ENCODE measurements at places on chromosomes 11 and 22.

GRCh38 chr11:114607753-114608459 lies 12.3 kb upstream of the NXPE4 start:
- no peak for DNase-seq

GRCh38 chr11:936199-936598 lies 10.5 kb downstream of the AP2A2 start:
- DNase-seq: no peak

DNA sequence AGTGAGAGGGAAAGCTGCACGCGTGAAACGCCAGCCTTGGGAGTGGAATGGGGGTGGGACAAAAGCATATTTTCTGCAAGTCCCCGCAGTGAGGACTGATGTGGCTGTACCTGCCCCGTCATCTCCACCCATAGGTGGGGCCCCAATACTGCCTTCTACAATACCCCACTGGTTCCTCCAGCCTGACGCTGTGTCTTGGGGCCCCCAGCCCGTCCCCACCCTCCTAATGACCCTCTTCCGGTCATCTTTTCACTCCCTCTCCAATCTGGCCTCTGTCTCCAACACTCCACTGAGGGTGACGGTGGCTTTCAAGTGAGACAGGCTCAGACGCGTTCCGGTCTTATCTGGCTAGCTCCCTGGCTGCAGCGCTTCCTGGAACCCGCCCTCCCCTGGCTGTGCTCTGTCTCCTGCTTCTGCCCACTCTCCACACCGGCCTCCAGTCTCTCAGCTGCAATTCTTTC lies 104.2 kb downstream of the MICAL3 start:
- DNase-seq: peak; percentile 47

- no peak for DNase-seq
Observed at GRCh38 chr11:123535401-123535800, 105.3 kb downstream of the GRAMD1B start.

DNA sequence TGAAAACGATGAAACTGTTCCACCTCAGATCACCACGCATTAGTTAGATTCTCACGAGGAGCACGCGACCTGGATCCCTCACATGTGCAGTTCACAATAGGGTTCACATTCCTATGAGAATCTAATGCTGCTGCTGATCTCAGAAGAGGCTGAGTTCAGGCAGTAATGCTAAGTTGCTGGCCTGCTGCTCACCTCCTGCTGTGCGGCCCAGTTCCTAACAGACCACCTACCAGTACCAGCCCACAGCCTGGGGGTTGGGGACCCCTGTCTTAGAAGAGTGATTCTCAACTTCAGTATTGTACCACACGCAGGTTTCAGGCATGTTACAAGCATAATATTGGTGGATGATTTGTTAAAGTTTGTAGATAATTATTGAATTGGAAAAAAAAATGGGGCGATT lies 182.7 kb downstream of the BLID start:
- DNase-seq: peak; percentile 13

DNA sequence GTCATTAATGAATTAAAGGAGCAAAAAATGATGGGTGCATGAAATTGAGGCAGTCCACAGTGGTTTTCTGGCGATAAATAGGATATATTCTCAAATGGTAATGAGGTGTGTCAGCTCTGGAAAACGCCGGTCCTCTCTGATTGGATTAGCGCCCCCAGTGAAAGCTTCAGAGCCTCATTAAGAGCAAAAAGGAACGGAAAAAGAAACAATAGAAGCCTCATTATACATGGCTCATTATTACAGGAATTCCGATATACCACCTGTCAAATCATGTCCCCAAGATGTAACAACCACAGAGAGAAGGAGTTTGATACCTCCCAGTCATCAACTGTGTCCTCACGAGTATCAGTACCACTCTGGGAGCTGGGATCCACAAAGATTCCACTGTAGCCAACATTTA lies 175.7 kb upstream of the PITPNB start:
- DNase-seq: no peak

- DNase-seq: no peak
Observed at GRCh38 chr11:33682446-33682845, 18.2 kb downstream of the C11orf91 start.

- no peak for DNase-seq
Observed at GRCh38 chr11:108558222-108558621, 35.3 kb downstream of the EXPH5 start.

DNA sequence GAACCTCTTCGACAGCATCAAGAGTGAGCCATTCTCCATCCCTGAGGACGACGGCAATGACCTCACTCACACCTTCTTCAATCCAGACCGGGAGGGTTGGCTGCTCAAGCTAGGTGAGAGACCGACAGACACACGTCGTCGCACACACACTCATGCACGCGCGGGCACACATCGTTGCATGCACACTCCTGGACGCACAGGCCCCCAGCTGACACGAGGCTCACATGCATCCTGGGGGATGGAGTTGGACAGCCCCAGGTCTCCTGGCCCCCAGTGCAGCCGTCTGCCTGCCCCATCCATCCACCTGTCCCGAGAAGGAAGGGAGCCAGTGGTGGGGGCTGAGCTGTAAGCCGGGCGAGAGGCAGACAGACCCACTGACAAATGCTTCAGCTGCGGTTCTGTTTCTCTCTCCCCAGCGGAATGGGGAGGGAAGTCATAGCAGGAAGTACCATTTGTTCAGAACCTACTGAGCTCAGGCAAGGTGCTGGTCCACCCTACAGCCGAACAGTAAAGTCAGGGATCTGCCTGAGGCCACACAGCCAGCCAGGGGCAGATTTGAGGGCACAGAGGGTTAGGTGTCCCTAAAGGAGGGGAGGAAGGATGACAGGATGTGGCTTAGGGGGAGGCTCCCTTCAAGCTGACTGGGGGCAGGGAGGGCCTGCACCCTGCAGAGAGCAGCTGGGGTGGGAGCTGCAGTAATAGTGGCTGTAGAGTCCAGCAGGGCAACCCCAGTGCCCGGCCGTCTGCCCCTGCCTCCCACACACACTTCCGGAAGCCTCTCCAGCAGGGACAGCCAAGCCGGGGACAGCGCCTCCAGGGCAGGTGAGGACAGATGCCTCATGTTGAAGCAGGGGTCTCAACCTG lies 27.1 kb downstream of the CYTH4 start:
- DNase-seq: no peak

GRCh38 chr11:12888525-12889158 lies 120.5 kb upstream of the RASSF10 start:
- DNase-seq: peak; percentile 85

GRCh38 chr11:77042111-77042726 lies 8.0 kb downstream of the B3GNT6 start:
- no peak for DNase-seq

GRCh38 chr11:57896361-57897145 lies 127.1 kb upstream of the OR9Q1 start:
- DNase-seq: no peak

DNA sequence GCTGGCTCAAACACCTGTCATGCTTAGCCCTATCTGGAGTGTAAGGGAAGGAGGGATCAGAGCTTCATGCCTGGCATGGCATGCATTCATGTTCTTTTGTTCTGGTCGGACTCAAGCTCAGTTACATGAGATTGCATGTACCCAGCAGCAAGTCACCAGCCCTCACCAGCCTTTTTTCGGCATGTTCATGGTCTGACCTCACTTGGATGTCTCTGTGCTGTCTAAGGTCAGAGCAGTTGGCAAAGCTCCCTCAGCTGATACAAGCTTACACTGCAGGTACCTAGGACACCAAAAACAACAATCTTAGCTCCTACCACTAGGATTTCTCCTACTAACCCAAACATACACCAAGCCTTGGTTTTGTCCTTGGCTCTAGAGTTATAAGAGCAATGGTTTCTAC lies 152.6 kb downstream of the BARX2 start:
- DNase-seq: no peak

DNA sequence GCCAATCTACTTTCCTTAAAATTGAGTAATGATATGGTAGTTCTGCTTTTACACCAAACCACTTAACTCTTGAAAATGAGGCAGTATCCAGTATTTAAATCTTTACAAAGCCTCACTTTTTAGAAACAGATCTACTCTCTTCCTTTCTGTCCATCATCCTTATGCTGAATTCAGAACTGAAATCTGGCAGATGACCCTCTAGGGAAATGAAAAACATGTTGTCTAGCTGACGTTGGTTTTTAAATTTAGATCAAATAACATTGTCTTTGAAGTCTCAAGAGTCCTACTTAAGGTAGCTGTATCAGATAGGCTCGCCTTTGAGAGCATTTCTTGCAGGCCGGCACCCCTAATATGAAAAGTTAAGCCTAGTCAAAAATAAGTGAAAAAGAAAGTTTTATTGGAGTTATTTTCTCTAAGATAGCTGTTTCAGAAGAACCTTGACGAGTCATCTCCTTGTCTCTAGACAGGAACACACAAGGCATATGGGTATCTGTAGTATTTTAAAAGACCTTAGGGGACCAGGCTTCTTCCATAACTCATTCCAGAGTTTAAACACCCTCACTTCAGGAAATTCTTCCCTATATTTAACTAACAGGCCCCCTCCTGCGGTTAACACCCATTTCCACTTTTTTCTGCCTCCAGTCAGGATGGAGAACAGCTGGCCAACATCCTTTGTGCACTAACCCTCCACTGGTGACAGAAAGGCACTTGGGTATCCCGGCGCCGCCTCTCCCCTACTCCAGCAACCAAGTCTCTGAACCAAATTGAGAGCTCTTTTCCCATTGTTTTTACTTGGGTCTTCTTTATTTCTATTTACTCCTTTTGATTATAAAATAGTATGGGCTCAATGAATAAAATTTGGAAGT lies 81.2 kb downstream of the WNT11 start:
- no peak for DNase-seq

DNA sequence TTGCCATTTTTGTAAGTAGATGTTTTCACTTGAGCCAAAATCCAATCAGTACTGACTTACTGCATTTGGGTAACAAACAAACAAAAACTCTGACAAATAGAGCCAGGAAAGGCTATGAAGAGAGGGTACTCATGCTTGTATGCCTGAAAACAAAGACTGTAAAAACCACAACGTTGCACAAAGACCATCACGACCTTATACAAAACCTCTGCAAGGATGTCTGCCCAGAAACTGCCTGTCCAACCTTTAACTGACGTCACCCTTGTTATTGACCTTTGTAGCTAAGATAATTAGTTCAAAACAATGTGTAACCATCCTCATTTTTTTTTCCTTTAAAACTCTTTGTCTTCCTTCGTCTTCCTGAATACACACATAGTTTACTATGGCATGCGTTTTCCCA lies 804 bp upstream of the CREBZF start:
- DNase-seq: no peak

DNA sequence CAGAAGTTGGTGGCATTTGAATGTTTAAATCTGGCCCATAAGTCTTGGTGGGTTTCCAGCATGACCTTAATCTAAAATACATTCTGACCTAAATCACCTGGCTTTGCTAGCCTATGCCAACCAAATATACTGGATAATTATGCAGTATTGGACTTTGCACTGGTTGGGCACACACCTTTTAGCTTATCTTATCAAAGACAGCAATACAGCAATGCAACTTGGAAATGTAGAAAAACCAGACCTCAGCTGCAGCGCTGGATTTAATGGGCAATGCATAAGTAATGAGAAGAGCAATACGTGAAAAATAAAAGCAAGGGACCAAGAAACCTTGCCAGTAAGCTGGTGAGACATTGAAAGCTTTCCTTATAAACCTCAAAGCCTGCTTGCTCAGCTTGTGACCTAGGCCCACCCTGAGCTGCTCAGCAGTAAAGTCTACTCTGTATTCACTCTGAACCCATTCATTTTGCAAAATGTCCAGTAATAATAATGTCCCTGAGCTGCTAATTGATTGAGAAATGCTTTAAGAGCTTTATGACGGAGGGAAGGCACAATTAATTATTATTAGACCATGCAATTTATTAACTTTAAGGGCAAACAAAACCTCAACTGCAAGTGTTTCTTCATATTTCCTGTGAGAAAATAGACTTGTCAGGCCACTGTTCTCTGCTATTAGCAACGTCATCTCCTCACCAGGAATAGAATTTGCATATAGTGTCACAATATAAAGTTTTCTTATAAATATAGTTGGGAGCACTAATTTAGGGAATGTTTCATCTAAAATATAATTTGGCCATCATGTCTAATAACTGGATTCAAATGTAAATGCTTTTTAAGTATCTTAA lies 49.4 kb upstream of the CEP295 start:
- no peak for DNase-seq

DNA sequence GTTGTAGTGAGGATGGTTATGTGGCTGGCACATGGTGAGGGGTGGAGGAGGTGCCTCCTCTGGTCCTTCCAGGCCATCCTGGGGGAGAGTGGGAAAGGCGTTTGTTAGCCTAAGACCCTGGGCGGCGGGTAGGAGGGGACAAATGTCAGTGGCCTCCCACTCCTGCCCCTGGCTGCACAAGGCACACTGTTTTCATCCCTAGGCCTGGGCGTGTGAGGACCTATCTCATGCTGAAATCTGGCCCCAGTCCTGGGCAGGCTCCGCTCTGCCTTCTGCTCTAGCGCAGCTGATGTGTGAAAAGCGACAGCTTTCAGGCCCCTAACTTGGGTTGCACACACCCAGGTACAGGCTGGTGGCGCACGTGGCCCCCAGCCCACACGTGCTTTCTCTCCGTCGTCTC lies 32.1 kb downstream of the DAGLA start:
- DNase-seq: no peak

DNA sequence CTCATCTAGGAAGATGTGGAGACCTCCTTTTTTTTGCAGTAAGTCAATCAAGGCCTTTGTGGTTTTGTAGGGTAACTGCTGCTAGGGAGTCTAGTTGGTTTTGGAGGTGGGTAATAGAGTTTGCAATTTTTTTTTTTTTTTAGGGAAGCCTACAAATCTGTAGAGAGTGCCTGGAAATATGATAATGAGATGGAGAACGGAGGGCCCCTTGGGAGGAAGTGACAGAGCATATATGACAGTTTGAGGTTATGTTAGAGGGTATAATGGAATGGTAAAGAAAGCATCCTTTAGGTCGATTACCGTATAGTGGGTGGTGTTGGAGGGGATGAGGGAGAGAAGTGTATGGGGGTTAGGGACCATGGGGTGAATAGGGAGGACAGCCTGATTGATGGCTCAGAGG lies 98.3 kb downstream of the ELP4 start:
- DNase-seq: no peak

DNA sequence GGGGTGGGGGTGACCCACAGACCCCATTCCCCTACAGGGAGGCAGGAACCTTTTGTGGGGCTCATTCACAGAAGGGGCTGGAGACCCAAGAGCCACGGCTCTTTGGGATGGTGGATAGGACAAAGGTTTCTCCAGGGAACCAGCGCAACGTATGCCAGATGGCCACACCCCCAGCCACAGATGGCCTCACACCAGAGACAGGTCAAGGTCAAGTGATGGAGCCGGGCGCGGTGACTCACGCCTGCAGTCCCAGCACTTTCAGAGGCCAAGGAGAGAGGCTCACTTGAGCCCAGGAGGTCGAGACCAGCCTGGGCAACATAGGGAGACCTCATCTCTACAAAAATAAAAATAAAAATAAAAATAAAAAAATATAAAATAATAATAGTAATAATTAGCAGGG lies 17.1 kb upstream of the BRSK2 start:
- DNase-seq: no peak

- no peak for DNase-seq
Observed at GRCh38 chr11:76626266-76626665, 44.3 kb downstream of the LRRC32 start.

Measured in WTC11 (cell line).